Motor neuron (in vitro differentiated cells): ENCODE measurements at places on chromosomes 4 and X. TPM values are rescaled to one million over a fixed set of nuclear protein-coding genes. Genes with fewer than 3 reads are reported as not detected.

GRCh38 chrX:70482300-70482699 is 37.7 kb downstream of the DLG3 start:
- no peak for ATAC-seq

The CCNA2 gene
- 3.8 and 4.1 TPM in 2 replicates for total RNA-seq

The HMGN5 gene
- total RNA-seq = 1.5 and 1.8 TPM in 2 replicates

DNA sequence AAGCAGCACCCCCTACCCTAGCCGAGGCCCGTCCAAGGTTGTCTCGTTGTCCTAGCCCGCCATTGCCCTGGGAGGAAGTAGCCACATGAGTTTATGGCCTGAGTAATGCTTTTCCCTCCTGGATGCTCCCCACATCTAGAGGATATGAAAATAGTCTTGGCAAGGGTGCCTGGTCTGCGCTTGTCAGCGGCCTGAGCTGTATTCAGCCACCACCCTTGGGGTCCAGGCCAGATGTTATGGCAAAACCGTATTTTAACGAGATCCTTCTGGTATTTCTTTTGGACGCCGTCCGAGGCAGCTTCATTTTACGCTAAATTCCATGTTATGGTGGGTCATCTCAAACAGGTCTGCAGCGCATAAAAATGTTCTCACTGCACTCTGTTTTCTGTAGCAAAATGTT is 89.3 kb downstream of the GPR143 start:
- no peak for ATAC-seq

DNA sequence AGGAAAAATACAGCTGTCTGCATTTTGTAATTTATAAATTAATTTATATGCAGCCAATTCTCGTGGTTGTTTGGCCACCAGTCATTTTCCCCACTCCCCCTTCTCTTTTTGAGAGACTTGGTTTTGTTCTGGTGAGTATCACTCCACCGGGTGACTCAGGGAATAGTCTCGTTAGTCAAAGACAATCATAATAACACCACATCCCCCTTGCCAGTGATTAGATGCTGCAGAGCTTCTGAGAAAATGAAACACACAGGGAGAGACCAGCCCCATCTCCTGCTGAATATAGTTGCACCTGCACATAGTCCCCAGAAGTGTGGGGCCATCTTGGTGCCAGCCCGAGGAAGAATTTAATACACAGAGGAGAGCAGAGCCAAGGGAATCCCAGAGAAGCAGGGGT is 8.0 kb upstream of the FNIP2 start:
- no peak for ATAC-seq

DNA sequence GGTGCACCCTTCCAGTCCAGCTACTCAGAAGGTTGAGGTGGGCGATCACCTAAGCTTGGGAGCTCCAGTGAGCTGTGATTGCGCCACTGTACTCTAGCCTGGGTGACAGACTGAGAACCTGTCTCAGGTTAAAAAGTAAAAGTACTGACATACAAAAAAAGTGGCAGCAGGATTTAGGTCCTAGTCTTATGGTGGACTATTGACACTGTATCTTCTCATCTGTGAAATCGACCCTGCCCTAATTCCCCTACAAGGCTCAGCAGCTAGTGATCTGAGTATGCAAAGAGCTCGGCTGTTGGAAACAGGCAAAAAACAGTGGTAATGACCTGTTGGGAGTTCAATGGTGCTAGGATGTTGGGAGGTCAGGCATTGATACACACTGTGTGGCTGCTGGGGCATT is 57.0 kb downstream of the LEF1 start:
- ATAC-seq = no peak

DNA sequence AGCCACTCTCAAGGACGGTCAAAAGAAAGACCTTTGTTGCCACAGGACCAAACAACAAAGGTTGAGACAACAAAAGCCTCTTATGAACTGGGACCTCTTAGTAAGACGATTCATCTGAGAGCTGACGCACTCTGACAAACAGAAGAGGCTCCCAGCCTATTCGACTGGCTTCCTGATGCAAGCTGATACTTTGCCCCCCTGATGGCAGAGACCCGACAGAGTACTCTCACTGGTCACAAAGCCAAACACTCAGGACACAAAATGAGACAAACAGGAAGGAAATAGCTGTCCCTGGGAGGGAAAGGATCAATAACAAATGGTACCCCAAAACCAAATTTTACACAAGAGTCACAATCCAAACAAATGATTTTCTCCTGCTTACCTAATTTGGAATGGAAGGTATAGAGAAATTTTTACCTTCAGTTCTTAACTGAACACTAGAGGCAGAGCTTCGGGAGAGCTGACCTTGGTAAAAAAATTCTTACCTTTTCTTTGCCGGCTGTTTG is 75.2 kb upstream of the PLAC8 start:
- no peak for ATAC-seq

- ATAC-seq = peak; percentile 100
These were observed 169.9 kb upstream of the AADAT start for GRCh38 chr4:170259631-170260153.

The DSPP gene
- total RNA-seq = 0.14 TPM in 1 of 2 replicates, not detected in the other

DNA sequence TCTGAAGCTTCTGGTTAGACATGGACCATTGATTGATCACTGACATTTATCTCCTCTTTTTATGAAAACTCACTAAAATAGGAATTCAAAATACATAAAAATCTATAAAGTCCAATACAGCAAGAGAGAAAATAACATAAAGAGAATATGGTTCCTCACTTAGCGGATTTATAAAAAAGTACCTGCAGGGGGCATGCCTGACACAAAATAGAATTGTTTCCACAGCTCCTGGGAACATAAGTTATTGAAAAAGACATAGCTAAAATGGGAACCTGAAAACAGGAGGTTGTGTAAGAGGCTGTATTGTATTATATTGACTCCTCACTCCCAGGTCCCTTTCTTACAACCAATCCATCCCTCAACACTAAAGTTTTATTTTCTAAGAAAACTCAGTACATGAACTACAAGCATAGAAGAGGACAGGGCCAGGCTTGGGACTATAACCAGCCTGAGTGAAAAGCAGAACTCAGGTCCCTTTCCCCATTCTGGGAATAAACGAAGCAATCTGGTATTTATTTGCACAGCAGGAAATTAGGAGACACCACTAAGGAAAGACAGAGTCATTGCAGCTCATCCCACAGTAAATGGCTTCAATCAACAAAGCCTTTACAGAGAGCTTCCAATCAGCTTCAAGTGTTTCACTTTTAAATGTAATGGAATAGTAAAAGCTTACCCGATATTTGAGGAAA is 121.1 kb upstream of the NDST4 start:
- no peak for ATAC-seq

- ATAC-seq = no peak
These were observed 262.0 kb downstream of the BCOR start for GRCh38 chrX:39835776-39836175.

GRCh38 chr4:26196567-26196966 is 124.2 kb upstream of the RBPJ start:
- no peak for ATAC-seq

The CT45A3 gene
- not detected in 2 replicates for total RNA-seq

DNA sequence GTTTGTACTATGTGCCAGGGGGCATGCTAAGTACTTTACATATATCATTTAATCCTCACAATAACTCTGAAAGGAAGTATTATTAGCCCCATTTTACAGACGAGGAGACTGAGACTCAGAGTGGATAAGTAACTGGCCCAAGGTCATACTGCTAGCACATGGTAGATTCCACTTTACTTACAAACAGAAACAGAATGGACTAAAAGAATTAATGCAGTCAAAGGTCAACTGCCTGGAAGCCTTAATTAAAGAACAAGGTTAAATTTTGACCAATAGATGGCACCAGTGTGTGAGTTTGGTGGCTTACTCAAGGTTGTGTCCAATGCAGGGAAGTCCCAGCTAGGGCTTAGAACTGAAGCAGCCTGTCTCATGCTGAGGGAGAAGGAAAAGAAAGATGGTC is 4.7 kb downstream of the RIPPLY1 start:
- no peak for ATAC-seq

- no peak for ATAC-seq
These were observed 41.8 kb downstream of the EIF4E start for GRCh38 chr4:98887145-98887544.

DNA sequence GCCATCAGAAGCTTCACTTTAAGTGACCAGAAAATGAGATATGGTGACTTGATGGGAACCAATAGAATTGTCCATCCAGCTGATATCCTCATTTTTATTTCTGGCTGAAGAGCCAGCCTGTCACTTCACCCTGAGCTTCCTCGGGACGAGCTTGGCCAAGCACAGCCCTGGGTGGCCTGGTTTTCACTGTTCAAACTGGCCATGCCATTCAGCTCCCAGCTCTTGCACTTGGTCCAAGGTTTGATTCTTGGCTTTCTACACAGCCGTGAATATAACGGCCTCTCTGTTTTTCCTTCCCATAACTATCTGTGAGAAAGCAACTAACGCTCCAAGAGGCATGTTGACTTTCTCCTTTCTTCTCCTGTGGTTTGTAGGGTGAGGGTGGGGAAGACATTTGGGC is 71.9 kb downstream of the LIMCH1 start:
- ATAC-seq = no peak

DNA sequence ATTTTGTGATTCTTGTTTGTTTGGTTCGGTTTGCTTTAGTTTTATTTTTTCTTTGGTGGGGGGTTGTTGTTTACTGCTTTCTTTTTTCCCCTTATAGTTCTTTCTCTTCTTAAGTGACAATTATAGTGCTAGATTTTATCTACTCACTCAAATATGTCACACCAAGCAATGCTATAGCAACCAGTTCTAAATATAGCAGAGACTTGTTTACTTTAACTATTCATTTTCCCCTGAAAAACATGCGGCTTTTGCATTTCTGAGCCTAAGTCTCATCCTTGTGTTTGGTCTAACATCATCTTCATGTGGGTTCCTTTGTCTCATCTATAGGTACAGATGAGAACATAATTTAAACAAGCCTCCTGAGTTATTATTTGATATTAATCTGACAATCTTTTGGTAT is 676.6 kb downstream of the FAT4 start:
- ATAC-seq = no peak

GRCh38 chrX:138082896-138083295 is 517.0 kb downstream of the ZIC3 start:
- no peak for ATAC-seq

The TMEM144 gene
- 2.0 and 2.4 TPM in 2 replicates for total RNA-seq

DNA sequence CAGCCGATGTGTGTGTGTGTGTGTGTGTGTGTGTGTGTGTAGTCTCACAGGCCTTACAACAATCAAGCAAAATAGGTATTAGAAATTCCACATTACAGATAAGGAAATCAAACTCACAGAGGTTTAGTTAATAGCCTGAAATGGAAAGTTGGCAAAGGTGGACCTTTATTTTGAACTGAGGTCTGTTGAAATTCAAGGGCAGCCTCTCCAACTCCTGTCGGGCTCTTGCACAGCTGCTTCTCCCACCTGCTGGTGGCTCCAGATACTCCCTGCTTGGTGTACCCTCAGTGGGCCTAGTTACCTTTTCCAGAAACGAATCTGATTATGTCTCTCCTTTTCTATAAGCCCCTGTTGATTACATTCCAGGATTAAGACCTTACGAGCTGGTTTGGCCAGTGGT is 195.9 kb downstream of the MGST2 start:
- no peak for ATAC-seq

DNA sequence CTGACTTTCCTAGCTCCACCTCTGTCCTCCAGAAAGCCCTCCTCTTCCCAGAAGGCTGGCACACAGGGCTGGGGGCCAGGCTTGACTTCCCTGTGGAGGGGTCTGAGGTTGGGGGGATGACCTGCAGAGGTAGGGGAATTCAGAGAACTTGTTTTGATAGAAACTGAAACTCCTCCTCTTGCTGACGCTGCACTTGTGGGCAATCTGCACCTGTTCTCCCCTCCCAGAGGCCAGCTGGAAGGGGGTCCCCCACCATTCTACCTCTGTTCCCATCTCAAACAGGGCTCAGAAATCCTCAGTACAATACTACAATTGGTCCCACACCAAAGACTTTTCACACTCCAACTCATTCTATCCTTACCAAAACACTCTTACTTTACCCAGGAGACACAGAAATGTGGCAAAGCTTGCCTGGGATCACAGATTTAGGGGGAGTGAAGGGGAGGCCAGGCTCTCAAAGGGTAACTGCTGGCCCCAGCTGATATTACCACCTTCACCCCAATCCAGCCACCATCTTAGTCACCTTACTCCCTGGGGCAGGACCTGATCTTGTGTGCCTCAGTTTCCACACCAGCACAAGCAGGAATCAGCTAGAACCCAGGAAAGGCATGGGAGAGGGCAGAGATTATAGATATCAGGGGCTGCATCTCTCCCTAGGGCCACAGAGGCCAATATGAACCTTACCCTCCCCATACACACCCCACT is 18.5 kb downstream of the OTUD5 start:
- no peak for ATAC-seq

- no peak for ATAC-seq
These were observed 1291.0 kb downstream of the ARAP2 start for GRCh38 chr4:34953145-34953799.

GRCh38 chr4:61094854-61095598 is 105.1 kb upstream of the ADGRL3 start:
- no peak for ATAC-seq

DNA sequence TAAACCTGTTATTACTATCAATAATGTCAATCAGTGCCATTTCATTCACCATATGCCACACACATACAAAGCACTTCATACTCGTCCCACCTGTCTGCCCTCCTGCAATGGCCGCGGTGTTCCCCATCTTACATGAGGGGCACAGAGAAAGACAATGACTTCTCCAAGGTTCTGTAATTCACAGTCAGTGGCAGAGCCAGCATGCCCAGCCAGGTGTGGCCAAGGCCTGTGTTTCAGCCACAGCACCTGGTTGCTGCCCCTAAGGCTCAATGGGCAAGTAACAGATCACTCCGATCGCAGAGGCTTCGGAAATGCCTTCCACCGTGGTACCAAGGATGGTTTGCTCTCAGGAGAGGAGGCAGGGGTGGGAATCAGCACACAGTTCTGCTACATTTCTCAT is 10.9 kb downstream of the AFAP1 start:
- ATAC-seq = no peak

GRCh38 chr4:166622425-166622977 is 611.8 kb downstream of the SPOCK3 start:
- ATAC-seq = no peak

The TRPC3 gene
- total RNA-seq = not detected in 2 replicates
